ENCODE measurements at places on chromosomes 5 and 9.

DNA sequence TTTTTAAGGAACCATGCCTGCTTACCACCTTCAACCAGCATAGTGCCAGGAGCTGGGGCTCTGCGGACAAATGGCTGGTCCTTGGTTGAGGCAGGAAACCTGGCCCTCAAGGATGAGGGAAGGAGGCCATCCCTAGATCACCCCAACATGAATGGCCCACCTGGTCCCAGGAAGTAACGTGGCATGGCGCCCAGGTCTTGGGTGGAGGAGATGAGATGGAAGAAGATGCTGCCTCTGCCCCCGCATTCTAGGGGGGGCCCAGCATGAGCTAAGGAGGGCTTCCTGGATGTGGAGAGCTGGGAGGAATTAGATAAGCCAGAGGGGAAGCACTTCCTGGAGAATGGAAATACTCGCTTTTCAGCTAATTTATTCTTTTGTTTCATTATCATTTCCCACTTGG is 95.0 kb downstream of the DAB2IP start:
- no peak for DNase-seq

DNA sequence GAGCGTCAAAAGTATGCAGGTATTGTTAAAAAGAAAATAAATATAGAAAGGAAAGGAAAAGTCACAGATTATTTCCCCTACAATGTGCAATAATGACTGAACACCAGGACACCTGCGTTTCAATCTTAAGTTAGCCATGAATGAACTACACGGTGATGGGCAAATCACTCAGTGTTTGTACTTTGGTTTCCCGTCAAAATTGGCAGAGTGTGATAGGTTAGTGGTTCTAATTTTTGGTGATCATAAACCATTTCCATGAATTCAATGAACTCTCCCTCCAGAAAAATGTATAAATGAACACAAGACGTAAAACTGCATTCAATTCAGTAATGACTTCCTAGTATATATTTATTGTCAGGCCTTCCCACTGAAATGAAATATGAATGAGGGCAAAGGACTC is 59.0 kb upstream of the ITGA1 start:
- DNase-seq = no peak

- DNase-seq = no peak
Observed at GRCh38 chr5:166188501-166189325, 2102.7 kb upstream of the WWC1 start.

- no peak for DNase-seq
Observed at GRCh38 chr5:99156688-99157087, 227.9 kb upstream of the CHD1 start.

GRCh38 chr5:173812811-173813550 is 75.2 kb upstream of the CPEB4 start:
- no peak for DNase-seq

DNA sequence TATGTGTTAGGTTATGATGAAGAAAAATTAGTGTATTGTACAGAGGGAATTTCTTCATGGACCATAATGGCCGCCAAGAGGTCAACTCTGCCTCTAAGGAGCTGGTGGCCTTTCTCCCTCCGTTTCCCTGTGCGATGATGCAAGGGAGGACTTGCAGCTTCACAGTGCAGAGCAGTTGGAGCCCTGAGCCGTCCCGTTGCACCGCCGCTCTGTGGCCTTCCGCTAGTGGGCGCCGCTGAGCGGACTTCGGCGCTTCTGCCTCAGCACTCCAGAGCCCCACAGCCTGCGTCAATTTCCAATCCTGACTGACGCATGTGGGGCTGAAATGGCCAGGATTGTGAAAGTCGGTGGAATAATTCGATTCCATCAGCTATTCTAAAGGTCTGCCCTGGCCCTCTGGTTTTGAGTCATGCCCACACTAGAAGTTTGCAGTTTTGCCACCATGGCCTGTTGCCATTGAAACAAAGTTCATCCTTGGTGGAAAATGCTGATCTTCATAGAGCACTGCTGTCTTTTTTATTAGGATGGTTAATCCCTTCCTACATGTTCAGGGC is 22.7 kb upstream of the LECT2 start:
- peak; percentile 55 for DNase-seq

GRCh38 chr9:135901826-135902225 is 5.5 kb downstream of the CAMSAP1 start:
- DNase-seq = no peak

DNA sequence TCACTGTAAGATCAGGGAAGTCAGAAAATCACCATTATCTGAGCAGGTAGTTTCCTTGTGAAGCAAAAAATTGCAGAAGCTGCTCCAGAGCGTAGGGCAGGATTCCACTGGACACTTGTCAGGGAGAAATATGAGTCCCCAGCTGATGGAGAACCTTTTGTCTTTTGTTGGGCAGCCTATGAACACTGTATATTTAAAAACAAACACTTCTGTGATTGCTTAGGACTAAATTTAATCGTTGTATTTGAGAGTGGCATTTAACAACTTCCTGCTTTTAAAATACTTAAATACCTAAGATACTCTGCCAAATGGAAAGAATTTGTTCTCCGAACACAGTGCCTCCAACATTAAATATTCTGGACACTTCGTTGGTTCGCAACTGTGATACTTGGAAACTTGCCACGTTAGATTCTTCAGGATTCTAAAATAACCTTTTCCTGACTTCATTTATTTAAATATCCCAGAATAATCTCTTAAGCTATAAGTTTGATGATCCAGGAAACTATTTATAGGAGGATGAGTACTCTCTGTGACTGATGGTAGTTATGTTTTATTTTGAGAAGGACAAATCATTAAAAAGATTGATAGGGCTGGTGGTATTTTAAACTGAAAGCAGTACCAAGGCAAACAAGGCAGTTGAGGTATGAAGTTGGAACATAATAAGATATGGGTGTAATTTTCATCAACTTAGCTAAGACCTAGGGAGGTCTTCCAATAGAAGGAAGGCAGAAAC is 2.7 kb upstream of the HSPA4 start:
- no peak for DNase-seq
